ENCODE measurements at places on chromosomes 12 and 14. TPM values are rescaled to one million over a fixed set of nuclear protein-coding genes. Genes with fewer than 3 reads are reported as not detected.
A peak's percentile ranks its signal among the peaks of the same experiment; 100 is the strongest.

The SUPT16H gene
- total RNA-seq: 121 TPM

The C12orf57 gene
- total RNA-seq: 217 TPM

DNA sequence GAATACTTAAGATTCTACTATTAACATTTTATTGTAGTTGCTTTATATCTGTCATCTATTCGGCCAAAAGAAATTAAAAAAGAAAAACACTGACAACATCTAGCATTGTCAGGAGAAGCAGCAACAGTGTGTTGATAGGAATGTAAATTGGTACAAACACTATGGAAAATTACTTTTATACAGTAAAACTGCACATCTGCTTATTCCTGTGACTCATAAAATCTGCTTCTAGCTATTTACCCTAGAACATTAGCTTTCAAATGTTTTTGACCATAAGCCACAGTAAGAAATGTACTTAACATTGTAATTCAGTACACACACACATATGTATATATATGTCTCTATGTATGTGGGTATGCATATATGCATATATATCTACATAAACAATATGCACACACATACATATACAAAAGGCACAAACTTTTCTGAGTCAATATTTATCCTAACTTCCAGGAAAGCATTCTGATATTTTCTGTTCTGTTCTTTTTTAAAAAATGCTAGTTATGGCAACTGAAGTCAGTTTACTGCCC, 278.9 kb upstream of the GARIN2 start:
- no peak for DNase-seq

DNA sequence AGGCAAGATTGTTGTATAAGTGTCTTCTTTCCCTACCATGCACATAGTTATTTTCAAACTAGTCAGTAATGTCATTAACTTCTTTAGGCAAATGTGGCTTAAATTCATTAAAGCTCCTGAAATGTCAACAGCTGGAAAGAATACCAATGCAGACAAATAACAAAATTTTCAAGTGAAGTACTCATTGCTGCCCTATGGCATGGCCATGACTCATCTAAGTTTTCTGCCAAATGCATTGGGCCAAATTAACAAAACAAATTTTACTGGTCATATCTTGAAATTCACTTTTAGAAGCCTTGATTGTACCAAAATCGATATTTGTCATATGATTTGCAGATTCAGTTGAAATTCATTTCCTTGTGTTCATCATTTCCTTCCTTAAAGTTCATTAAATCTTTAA, 915.9 kb downstream of the SLC6A15 start:
- DNase-seq: no peak

GRCh38 chr12:49892084-49892731, 11.5 kb downstream of the FAIM2 start:
- DNase-seq: no peak

- DNase-seq: peak; percentile 61
Observed at GRCh38 chr14:90815822-90816662, at the start of gene TTC7B. Gene TTC7B (minus strand): TSS chr14:90816430. CDS start chr14:90816295, 135 bp downstream.
